ENCODE measurements at places on chromosomes 7 and 10.

- DNase-seq: no peak
Measured at GRCh38 chr10:62266611-62267010, 2.0 kb downstream of the RTKN2 start.

GRCh38 chr10:90966146-90966545 is 45.3 kb upstream of the ANKRD1 start:
- DNase-seq: no peak

- DNase-seq: no peak
Measured at GRCh38 chr7:40194745-40195144, 59.9 kb downstream of the SUGCT start.

DNA sequence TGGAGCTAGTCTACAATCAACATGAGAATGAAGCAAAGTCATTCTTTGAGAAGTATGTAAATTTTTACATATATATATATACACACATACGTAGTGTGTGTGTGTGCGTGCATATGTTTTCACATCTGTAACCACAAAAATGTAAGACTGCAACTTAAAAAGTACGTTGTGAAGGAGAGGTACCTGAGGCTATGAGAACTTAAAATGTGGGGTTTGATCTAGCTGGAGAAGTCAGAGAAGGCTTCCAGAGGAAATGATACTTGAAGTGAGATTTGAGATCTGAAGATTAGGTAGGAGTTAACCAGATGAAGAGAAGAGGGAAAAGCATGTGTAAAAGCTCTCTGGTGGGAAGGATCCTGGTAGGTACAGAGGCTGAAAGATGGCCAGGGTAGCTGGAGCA is 5.8 kb downstream of the TAF5 start:
- DNase-seq: no peak

GRCh38 chr7:100545360-100546128 is 6.5 kb downstream of the AGFG2 start:
- no peak for DNase-seq

DNA sequence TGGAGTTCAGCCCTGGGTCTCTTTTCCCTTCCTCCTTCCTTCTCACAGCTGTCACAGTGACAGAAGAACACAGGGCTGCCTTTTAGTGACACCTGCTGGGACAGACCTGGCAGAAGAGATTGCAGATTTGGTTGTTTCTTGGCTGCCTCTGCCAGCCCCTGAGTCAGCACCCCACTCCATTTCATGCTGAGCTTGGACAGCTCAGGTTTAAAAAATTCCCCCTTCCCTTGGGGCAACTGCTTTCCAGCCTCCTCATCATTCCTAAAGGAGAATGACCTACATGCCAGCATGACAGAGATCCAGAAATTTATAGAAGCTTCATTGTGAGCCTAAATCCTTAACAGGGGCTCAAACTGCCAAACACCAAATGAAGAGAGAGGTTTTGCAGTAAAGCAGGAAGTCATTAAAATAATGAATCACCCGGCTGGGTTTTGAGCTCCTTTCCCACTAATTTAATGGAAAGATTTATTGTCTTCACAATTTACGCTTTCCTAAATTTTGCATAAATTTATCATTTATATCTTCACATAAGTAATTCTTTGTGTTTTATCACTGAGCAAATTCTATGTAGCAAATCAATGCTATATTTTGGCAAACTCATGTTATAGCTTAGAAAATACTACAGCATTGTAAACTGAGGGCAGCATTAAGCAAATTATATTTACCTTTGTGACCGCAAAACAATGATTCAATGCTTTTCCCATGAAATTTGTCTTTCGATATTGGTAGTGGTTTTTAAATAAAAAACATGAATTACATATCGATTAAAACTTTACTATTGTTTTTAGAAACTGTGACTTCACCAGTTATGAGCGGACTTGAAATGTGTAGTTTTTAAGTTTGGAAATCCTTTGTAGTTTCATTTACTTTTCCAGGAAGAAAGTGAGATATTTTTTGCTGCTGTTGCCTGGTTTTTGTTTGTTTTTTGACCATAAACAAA is 399.5 kb upstream of the ANKRD30A start:
- peak; percentile 55 for DNase-seq

DNA sequence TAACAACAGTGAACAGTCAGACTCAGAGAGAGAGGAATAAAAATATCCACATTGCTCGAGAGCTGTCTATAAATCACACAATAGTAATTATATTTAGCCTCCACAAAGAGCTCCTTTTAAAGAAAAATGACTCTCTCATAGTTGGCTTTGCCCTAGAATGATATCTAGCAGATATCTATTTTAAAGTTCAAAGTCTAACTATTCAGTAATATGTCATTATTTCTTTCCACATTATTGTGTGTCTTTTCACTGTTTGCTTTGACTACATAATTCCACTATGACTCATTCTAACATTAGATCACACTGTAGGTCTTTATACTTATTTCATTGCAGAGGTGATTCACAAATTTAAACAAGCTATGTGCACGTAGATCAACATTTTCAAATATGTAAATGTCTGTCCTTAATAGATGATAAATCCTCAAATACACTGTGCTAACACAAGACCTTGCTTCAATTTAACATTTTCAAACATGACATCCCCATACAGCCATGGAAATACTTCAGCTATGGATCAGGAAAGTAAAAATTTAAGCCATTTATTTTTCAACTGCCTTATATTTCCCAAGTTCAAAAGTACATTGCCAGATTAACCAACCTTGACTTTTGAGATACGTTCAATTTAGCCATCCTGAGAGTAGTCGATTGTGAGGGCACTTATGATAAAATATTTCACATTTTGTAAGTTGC is 99.9 kb upstream of the AKR1E2 start:
- no peak for DNase-seq

GRCh38 chr10:3068201-3068967 is 1.0 kb downstream of the PFKP start:
- DNase-seq: no peak

DNA sequence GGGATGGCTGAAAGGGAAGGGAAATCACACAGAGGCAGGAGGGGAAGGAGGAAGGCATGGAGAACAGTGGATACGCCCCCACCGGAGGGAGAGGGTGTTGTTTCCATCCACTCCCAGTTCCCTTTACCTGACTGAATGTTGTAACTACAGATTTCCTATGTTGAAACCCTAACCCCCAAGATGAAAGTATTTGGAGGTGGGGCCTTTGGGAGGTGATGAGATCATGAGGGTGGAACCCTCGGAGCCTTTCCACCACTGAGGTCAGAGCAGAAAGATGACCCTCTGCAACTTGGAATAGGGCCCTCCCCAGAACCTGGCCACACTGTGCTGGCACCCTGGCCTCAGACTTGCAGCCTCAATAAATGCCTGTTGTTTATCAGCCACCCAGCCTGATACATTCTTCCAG is 48.6 kb upstream of the CNPY1 start:
- DNase-seq: no peak

DNA sequence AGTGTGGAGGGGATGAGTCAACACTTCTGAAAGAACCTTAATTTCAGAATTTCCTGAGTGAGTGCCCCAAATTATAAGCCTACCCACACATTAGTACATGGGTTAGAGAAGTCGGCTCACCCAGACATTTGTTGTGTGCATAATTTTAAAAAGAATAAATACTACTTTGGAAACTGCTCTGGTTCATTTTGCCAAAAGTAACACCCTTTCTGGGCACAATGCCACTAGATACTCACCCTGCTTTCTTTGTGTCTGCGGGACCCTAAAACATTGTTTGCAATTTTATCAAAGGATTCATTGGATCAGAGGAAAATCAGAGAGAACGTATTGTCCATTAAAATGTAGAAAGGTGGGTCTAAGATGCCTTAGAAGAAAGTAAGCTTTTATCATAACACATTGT is 245.5 kb upstream of the NRP1 start:
- peak; percentile 49 for DNase-seq

GRCh38 chr10:112785089-112785488 is 165.0 kb upstream of the TCF7L2 start:
- DNase-seq: no peak

- no peak for DNase-seq
Measured at GRCh38 chr7:8022628-8023027, 54.0 kb downstream of the GLCCI1 start.

- no peak for DNase-seq
Measured at GRCh38 chr7:135843214-135843613, 94.6 kb upstream of the FAM180A start.

DNA sequence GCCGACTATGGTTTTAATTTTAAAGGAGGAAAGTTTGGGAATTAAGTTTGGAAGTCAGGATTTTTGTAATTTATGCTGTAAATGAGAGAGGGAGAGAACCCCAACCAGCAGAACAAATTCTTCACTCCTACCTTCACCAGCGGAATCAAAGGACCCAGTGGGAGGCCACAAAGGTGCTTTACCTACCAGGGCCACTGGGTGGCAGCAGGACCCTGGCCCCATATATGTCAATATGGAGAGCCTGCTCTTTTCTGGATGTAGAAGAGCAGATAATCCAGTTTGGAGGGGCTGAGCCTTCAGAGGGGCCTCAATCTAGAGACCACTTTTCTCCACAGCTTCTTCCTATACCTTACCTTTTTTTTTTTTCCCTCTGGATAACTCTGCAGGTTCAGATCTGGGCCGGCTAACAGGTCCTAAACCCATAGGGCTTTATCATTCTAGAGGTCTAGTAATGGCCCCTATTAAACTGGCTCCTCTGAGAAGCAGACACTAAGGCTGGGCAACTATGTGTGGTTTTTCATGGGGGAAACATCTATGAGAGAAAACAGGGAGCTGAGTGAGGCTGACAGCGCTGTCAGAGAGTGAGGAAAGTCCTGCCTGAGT is 8.5 kb upstream of the SCD start:
- DNase-seq: no peak

DNA sequence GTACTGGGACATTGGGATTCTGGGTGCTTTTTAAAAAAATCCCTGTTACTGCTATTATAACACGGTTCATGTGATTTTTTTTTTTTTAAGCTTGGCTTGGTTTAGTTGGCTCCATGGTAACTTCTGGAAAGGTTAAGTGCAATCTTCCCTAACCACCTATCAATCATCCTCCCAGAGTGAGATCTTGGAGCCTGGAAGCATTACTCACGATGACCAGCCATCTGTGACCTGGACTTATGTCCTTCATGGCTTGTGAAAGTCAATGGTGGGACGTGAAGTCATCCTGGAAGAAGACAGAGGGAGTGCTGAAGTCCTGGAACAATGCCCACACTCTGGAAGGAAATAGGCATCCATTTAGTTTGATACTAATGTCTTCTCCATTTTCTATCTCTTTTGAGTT is 135.5 kb upstream of the FRMD4A start:
- DNase-seq: no peak

- no peak for DNase-seq
Measured at GRCh38 chr7:22354462-22354861, 2.5 kb downstream of the RAPGEF5 start.

DNA sequence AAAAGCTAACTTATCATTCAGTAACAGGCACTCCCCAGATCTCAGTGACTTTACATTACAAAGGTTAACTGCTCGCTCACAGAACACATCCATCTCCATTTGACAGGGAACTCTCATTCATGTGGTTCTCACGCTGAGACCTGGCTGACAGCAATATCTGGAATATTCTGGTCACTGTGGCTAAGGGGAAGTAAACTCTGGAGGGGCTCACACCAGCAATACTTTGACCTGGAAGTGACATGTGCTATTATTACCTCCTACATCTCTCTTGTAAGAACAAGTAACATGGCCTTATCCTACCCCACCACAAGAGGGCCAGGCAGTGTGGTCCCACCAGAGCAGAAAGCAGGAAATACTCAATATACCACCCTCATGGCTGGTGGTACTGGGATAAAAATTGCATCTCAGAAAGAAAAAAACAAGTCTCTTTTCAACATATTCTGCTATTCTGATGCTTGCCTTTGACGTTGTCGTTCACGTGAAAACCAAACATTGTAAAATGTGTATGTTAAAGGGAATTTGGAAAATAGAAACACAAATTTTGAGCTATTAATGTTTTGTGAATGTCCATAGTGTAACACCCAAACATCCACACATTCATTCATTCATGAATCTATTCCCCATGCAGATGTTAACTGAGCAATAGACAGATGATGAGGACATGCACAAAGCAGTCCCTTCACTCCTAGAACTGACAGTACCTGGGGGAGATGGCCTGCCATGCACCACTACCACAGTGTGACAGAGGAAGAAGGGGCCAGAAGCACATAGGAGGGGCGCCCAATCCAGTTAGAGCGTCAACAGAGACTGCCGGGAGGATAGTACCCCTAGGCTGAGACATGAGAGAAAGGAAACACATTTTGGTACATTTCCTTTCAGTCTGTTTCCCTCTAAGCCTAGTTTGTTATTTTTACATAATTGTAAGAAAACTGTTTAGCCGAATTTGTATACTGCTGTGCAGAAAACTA is 166.0 kb upstream of the SP4 start:
- no peak for DNase-seq

GRCh38 chr10:31000071-31000782 is 31.4 kb downstream of the ZNF438 start:
- no peak for DNase-seq

DNA sequence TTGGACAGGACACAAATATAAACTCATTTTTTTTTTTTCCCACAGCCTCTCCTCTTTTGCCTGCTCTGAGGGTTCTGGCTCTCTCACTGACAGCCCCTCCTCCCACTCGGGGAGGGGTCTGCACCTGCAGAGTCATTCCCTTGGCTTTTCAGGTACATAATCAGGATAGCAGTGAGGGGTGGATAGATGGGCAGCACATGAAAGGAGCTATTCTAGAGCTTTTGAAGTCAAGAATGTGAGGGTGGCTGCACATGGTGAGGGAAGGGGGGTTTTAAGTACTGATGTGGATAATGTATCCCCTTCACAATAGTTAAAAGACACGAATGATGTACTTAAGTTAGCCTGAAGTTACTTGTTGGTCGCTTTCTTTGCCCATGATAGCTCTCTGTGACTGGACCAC is 76.2 kb downstream of the CFAP58 start:
- no peak for DNase-seq

DNA sequence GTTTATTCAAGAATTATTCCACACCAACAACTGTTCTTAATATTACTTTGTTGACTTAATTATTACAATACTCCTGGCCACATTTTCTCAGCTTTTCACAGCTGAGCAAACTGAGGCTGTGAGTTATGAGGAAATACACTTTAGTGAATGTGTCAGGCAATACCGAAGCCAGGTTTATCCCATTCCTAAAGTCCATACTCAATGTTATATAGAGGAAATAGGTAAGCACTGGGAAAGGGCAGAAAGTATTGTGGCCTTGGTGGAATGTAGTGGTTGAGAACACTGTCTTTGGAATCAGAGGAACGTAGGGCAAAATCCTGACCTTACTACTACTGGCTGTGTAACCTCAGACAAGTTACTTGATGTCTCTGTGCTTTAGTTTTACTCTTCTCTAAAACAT is 110.8 kb downstream of the CD36 start:
- DNase-seq: no peak

DNA sequence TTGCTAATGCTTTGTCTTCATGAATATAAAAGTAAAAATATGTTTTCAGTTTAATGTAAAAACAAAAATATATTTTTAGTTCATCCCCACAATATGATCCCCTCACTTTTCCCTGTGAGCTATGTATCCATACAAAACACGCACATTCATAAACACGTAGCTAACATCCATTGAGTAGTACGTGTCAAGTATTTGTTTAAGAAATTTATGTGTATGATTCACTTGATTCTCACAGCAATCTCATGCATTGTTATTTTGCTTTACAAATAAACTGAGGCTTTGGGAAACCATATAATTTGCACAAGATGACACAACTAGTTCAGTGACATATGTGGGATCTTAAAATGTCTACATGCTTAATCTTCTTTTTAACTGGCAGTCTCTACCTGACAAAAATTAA is 329.6 kb upstream of the SEMA3C start:
- DNase-seq: no peak

- no peak for DNase-seq
Measured at GRCh38 chr10:79507440-79508167, 4.7 kb upstream of the EIF5AL1 start.

GRCh38 chr7:18151422-18151821 is 123.8 kb upstream of the PRPS1L1 start:
- DNase-seq: no peak
